ENCODE measurements at places on chromosomes 6 and 20.

GRCh38 chr6:119348096-119348747 is 1.3 kb downstream of the MAN1A1 start:
- DNase-seq, result no peak

DNA sequence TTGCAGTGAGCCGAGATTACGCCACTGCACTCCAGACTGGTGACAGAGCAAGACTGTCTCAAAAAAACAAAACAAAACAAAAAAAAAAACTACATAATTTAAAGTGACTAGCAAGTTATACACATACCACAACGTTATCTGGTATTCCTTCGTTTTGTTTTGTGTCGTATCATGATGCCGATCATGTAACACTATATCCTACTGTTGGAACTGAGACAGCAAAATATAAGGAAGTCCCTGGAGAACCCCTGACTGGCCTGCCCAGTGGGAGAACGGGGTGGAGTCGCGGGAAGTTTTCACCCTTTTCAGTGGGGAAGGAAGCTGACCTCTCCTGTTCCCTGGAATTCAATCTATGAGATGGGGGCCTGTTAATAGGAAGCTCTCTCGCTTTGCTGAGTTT is 15.1 kb downstream of the SOX4 start:
- DNase-seq, result no peak

GRCh38 chr20:57329608-57330221 is at the start of gene SPO11:
TSS of gene SPO11 (plus strand) at chr20:57329803. CDS start at chr20:57329868, 65 bp downstream.
- DNase-seq, result no peak

GRCh38 chr6:137489046-137490005 is 4.9 kb downstream of the OLIG3 start:
- no peak for DNase-seq

DNA sequence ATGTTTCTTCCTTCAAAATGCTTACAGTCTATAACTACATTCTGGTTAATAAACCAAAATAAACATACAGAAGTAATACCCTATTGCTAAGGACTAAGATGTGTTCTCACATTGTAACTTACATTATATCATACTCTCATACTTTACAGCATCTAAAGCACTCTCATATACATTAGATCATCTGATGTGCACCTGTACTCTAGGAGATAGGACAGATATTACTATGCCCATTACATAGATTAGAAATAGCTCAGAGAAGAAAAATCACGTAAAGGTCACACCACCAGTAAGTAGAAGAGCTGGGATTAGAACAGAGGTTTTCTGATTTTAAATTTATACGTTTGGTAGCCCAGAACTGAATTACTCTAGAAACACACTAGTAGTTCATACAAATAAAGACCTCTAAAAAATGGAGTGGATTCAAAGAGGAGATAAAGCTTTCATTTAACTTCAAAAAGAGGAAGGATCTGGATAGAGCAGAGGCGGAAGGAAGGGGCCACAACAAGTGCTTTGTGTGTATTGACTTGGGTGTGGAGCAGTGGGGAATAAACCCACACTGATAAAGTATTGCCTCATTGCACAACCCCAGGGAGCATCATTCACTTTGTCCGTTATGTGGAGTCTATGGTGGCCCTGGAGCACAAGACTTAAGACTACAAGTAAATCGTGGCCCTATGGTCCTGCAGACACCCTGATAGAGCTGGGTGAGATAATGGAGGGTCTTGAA is 30.9 kb downstream of the SLC2A12 start:
- no peak for DNase-seq

GRCh38 chr6:163764565-163764964 is 350.0 kb downstream of the QKI start:
- no peak for DNase-seq

- peak; percentile 8 for DNase-seq
These were observed 44.1 kb downstream of the NKX2-4 start for GRCh38 chr20:21353236-21353635.

DNA sequence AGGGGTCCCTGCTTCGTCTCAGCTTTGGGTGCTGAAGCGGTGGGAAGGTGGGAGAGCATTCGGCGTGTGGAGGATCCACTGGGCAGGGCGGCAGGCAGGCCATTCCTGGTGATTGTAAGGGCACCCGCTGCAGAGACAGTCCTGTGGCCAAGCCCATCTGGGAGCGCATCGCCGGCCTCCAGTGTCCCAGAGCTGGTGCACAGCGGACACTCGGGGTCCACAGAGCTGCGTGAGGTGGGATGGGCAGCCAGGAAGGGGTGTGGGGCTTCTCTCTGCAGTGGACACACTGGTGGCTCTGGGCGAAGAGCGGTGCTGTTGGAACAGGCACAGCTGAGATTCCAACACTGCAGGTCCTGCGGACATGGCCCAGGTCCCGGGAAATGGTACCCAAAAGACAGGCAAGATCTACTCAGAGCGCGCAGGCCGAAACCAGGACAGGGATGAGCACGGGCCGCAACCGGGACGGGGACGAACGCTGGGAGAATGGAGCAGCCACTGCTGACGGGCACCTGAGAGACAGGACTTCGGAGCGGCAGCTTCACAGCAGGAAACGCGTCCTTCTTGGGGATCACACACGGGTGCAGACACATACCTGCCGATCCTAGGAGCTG is 188.2 kb downstream of the ERMARD start:
- DNase-seq, result no peak

DNA sequence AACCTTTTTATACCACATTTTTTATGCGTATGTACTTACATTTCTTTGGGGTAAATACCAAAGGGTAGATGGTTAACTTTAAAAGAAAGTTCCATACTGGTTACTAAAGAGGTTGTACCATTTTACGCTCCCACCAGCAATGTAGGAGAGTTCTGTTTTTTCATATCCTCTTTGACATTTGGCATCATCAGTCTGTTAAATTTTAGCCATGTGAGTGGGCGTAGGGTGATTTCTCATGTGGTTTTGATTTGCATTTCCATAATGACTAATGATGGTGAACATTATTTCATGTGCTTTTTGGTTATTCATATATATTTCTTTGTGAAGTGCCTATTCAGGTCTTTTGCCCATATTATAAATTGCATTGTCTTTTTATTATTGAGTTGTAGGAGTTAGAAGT is 194.2 kb downstream of the PRL start:
- peak; percentile 11 for DNase-seq

DNA sequence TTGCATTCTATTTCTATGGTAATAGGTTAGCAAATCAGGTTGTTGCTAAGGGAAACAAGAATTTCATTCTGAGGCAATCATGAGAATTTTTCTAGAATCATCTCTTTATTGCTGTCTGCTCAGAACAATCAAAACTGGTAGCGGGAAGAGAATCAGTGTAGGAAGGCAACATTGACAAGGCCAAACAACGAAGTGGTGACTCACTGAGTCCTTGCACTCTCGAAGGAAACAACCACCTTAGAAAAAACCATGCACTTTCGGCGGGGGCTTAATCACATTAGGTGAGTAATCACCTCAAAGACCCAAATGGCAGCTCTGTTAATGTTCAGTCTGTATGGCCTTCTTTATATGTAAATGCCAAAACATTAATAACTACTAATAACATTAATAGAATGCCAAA is 78.8 kb upstream of the MAP7 start:
- peak; percentile 3 for DNase-seq

DNA sequence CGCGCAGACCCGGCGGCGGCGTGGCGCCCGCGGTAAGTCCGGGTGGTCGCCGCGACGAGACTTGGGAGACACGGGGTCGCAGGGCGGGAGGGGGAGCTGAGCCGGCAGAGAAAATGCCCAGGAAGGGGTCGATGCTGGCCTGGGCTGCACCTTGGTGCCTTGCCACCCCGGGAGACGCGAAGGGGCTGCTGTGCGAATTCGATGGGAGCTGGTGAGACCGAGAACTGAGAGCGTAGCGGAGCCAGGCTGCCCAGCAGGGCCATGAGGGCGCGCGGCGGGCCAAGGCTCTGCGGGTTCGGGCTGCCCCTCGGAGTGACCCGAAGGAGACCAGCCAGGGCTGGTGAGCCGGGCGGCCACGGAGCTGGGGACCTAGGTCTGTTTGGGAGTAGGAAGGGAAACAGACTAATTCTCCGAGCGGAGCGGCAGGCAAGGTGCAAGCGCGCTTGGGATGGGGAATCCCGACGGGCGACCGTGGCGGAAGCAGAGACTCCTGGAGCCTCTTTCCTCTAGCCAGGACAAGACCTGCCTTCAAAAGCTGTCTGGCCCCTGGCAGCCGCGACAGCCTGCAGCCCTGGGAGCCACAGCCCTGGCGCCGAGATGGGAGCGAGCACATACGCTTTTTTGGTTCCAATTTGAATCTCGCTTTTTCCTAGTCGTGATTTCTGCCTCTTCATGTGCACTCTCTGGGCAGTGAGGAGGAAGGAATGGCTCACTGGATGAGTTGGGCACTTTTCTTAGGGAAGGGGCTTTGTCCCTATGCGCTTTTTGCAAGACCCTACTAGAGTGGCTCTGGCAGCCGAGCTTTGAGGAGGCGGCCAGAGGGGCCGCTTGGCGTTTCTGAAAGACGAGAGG is 691 bp downstream of the SYNDIG1 start:
- peak; percentile 57 for DNase-seq
